Fibroblast of skin of left biceps (primary cell): ENCODE measurements at places on chromosomes 7 and 10.
A peak's percentile ranks its signal among the peaks of the same experiment; 100 is the strongest.

DNA sequence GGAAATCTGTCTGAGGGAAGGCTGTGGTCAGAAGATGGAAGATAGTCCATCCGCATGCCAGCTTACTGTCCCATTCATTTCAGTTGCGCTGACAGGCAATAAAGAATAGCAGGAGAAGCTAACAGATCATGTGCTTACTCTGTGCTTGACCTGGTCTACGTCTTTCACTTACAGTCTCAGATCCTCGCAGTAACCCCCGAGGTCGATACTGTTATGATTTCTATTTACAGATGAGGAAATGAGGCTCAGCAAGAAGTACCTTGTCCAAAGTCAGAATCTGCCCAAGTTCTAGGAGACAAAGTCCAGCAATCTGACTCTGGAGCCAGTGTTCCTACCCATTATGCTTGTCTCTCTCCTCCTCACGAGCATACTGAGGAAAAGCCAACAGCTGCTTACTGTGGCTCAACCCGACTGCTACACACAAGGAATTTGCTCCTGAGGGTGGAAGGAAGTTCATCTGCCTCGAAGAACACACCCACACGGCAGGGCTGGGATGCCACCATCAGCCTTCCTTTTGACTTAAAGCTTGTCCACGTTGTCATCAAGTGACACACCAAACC, 74.2 kb downstream of the MINPP1 start:
- DNase-seq: no peak

DNA sequence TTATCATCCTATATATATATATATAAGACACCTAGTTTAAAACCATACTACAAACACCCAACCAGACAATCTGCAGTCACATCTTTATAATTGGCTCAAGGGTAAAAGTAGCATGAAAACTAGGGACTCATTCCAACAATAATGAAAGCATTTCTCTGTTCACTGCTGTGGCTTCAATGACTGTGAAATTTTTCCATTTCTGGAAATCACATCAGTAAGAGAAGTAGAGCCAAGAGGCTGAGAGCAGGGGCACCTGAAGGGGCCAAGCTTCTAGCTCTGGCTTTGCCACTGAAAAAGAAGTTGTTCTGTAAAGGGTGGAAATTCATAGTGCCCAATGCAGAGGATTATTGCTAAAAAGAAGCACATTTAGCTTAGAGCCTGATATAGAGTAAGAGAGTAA, 158.6 kb upstream of the GLI3 start:
- DNase-seq: no peak

DNA sequence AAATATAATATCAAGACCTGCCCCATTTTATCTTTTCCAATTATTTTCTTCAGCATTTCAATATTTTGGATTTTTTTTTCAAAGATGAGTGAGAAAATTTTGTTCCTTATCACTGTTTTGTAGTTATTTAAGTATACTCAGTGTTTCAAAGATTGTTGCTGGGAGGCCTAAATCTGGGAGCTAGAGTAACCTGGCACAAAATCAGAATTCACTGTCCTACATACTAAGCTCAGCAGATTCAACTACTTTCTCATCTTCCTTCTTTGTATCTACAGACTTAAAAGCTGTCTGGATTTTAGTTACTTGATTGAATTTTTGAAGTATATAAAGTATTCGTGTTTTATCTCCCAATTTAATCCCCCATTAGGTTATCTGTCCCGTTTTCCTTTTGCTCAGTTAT, 85.9 kb downstream of the TAX1BP1 start:
- no peak for DNase-seq

- no peak for DNase-seq
Measured at GRCh38 chr10:116059320-116059719, 213.7 kb downstream of the GFRA1 start.

GRCh38 chr10:83932245-83932644, 207.1 kb upstream of the GHITM start:
- no peak for DNase-seq

GRCh38 chr7:82335001-82335400, 108.6 kb downstream of the CACNA2D1 start:
- no peak for DNase-seq

DNA sequence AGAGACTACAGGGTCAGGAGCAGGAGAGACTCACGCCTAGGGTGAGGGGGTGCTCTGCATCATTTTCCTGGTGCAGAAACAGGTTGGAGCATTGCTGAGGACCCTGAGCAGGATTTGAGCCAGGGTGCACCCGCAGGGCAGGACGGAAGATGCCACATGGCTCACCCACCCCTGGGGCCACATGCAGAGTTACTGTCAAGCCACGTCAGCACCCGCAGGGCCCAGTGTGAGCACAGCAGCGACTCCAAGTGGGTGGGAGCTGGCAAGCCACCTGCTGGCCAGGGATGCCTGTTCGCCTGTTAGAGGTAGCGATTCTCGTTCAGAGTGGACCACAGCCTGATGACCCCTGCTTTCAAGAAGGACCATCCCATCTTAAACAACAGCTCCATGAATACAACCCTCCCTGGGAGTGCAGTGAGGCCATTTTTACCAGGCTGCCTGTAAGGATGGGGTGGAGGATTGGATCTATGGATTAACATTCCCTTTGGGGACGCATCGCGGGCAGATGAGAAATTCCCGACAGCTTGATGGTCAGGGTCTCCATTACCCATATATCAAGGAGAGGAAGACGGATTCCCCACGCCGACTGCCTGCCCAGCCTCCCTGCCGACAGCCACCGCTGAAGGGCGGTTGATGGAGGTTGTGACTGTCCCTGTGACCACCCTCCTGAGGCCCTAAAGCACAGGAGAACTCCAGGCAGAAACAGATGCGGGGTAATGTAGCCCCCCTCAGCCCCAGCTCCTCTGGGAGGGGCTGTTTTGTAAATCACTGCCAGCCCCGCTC, 101.1 kb upstream of the RET start:
- DNase-seq: no peak

GRCh38 chr7:72408966-72409637, 3.0 kb downstream of the CALN1 start:
- DNase-seq: no peak

DNA sequence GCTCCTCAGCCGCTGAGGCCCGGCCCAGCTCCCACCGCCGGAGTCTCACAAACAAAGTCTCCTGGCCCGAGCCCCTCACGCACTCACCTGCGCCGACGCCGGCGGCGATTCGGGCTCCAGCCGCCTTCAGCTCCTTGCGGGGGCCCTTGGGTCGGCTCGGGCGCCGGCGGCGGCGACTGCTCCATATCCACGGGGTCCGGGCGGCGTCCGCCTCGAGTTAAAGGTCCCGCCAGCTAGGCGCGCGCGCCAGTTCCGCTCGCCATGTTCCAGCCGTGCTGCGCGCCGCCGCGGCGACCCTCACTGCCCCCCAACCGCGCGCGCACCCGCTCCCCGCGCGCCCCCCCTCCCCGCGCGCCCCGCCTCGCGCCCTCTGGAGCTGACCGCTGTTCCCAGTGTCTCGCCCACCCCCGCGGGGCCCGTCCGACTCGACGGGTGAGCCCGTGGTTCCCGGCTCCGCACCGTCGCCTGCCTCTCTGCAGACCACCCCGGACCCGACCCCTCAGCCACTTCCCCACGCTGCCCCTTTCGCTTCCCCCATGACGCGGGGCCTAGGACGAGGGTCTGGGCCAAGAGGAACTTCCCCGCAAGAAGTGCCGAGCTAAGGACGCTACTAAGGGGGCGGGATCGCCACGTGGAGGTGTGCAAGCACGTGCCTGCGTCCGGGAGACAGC, 396.1 kb downstream of the ZNF33B start:
- DNase-seq: no peak

GRCh38 chr10:122288262-122288661, 17.2 kb downstream of the BTBD16 start:
- no peak for DNase-seq

DNA sequence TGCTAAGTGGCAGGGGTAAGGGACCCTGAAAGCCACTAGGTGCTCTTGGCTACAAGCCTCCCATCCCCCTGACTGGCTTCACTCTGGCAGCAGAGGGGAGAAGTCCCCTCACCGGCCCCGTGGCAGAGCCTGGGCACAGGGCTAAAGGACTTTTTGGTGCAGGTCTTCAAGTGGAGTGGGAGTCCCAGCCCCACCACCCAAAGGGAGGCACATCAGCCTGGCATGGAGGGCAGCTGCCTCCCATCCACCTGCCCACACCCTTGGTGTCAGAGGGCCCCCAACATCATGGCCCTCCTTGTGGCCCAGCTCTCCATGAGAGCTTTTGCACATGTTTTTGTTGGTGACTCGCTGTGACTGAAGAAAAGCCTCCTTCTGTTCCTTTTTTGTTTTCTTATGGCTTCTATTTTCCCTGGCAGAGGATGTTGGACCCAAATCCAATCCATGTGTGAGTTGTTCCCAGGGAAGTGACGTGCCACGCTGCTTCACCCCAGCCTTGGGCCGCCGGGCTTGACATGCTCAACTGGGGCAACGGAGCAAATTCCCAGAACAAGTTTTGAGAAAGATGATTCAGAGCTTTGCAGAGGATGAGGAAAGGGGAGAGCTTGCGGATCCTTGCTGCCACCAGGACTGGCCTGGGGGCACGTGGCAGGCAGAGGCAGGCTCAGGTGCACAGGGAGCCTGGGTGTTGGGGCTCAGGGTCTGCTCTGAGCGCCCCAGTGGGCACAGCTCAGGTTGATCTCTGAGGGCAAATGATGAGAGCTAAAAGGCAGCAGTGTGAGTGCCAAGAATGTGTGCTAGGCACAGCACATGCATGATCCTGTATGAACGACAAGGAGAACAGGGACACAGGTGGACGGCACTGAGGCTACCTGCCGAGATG, 1.9 kb upstream of the AEBP1 start:
- no peak for DNase-seq

DNA sequence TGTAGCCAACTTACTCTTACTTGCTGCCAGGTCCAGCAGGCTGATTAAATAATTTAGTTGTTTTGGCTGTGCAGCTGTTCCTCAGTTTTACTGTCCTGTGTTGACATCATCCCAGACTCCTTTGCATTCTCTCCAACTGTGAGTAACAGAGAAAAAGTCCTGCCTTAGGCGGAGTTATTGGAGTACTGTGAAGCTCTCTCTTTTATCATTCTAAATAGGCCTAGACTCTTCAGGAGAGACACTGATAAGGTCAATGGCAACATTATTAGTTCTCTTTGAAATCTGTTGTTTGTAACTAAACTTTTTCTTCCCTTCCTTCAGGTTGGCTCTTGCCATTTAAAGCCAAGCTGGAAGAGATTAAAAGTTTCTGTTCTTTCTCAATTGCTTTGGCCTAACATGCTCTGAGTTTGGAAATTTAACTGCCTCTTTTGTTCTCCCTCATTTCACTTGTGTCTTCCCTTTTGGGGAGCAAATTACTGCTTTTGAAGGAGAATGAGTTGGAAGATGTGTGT, 215.7 kb upstream of the CSTF2T start:
- peak; percentile 31 for DNase-seq

DNA sequence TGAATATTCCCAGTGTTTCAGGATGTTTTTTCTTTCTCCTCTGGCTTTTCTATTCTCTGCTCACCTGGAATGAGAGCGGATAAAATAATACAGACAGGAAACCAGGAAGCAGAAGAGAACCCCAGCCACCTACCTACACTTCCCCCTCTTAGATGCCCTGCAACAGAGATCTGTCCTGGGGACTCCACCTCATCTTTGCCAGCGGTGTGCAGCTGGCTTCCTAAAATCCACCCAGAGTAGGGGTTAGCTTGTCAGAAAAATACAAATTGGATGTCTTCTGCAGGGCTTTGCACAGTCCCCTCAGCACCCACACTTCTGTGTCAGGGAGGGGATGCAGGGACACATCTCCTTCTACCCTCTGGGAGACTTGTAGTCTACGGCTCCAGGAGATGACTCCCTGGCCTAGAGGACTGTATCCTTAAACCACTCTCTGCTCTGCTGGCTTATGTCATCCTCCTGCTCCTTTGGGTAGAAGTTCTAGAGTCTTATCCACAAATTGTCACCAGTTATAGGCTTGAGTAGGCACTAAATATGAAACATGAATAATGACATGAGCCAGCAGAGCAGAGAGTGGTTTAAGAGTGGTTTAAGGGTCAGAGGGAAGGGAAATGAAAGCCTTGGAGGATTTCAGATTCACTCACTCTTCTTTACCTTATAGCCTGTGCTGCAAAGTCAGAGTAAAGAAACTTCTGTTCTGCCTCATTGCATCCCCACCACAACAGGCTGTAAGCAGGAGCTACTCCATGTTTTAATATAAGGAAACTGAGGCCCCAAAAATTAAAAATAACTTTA, 749.4 kb downstream of the AUTS2 start:
- DNase-seq: no peak

DNA sequence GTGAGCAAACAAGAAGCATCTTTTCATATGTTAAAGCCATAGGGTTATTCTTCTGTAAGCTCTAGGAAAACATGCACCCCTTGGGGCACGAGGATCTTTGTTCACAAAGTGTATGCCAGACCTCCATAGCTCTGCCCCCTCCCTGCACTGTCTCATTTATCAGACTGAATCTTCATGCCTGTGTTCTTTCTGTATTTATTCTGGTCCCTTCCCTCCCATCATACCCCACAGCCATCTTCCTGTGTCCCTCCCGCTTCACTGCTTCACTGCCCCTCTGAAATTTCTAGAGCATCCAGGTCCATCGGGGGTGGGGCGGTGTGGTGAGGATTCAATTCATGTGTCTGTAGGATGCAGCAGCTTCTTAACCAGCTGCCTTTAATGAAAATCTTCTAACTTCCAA, 7.5 kb downstream of the EPHB6 start:
- DNase-seq: no peak

DNA sequence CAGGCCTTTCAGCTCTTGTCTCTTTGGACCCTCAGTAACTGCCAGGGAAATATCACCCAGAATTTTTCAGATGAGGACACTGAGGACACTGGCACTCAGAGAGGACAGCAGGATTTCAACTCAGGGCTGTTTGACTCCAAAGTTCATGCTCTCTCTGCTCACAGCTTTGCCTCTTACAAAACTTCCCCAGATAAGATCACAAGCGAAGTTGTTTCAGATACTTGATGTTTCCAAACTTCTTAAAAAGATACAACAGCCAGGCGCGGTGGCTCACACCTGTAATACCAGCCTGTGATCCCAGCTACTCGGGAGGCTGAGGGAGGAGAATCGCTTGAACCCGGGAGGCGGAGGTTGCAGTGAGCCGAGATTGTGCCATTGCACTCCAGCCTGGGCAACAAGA, 32.4 kb upstream of the ZRANB1 start:
- DNase-seq: no peak
